ENCODE measurements at places on chromosomes 3 and 15.
A peak's percentile ranks its signal among the peaks of the same experiment; 100 is the strongest.

- peak; percentile 84 for DNase-seq
Measured at GRCh38 chr3:15332405-15333098, at the start of gene SH3BP5. Gene SH3BP5 (minus strand): TSS chr3:15332586. CDS start chr3:15332408, 178 bp downstream.

GRCh38 chr3:49134471-49135265 lies 1.8 kb upstream of the LAMB2 start:
- no peak for DNase-seq

DNA sequence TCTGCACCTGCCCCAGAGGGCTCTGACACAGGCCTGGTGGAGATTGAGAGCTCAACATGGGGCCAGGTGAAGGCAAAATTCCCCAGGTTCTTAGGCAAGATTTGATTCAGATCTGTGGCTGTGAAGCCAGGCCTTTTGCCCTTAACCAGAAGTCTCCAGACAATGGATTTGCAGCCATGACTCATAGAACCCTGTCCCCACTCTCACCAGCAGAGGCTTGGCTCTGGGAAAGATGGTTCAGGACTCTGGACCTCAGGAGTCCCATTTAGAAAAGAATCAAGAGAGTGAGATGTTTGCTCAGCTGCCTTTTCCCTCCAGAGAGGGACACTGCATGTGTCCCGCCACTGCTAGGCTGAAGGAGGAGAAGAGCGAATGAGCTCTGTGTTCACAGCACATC lies 361.4 kb upstream of the ICE2 start:
- no peak for DNase-seq

DNA sequence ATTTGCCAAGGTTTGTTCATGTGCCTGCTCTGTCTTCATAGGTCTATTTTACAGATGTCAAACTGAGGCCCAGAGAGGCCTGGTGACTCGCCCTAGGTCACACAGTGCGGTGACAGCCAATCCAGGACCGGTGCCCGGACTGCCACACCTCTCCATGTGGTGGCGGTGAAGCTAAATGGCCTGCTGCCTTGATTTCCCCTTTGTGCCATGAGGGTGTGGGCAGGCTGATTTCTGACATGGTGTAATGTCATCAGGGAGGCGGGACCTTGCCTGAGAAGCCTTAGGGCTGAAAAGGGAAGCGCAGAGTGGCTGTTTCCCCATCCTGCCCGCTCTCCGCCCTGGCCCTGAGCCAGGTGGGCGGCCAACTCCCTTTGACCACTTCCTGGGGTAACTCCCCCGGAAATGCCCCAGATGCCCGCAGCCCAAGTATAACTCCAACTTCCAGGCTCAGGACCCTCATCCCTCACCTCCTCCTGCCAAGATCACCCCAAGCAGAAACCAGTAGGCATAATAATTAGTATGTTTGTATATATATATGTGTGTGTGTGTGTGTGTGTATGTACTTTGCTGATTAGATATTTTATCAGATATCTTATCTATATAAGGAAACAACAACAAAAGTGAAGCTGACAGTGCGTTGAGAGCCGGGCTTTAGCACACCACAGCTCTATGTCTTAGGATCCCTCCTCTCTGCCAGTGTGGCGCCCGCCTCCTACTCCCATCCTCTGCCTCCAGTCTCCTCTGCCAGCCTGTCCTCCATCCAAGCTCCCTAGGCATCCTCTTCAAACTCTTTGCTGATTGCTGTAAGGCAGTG lies 63.9 kb downstream of the IQSEC1 start:
- DNase-seq, result peak; percentile 33

DNA sequence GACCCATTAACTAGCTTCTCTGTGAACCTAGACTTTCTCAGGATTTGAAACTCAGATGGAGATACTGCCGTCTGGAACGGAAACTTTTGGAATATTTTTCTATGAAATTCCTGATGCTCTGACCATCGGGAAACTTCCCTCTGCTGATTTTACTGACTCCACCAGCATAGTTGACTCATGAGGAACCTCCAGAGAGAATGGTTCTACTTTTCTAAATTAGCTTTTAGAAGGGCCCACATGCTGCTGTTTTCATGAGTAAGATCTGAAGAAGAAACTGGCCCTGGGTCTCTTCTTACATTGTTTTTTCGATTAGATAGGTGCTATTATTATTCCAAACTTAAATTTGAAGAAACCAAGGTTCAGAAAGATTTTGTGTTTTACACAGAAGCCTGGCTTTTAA lies 326.3 kb upstream of the NR2E3 start:
- DNase-seq, result no peak

GRCh38 chr3:24505691-24506550 lies 11.3 kb upstream of the THRB start:
- DNase-seq, result no peak
